Caki2 (cell line): ENCODE measurements at places on chromosomes 3 and 15.
A peak's percentile ranks its signal among the peaks of the same experiment; 100 is the strongest.

DNA sequence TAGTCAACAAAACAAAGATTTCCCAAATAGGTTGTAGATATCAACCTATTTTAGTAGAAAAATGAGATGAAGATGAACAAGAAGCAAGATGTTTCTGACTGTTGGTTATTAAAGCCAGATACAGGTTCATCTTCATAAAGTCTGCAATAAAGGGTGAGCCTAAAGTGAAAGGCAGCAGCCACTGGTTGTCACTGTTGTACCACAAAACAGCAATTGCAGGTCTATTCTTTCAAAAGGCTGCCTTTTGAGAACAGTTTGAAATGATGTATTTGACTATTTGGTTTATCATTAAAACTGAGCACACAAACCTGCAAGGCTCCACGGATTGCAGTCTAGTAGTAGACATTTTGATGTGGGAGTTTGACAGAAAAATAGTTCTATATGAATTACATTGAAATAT, 543.4 kb downstream of the GBE1 start:
- peak; percentile 24 for DNase-seq

GRCh38 chr3:27487383-27487782, 3.2 kb upstream of the SLC4A7 start:
- DNase-seq = no peak

GRCh38 chr3:188060264-188060835, 93.6 kb upstream of the LPP start:
- no peak for DNase-seq

- DNase-seq = no peak
These were observed 2.7 kb downstream of the MGLL start for GRCh38 chr3:127819656-127820055.

DNA sequence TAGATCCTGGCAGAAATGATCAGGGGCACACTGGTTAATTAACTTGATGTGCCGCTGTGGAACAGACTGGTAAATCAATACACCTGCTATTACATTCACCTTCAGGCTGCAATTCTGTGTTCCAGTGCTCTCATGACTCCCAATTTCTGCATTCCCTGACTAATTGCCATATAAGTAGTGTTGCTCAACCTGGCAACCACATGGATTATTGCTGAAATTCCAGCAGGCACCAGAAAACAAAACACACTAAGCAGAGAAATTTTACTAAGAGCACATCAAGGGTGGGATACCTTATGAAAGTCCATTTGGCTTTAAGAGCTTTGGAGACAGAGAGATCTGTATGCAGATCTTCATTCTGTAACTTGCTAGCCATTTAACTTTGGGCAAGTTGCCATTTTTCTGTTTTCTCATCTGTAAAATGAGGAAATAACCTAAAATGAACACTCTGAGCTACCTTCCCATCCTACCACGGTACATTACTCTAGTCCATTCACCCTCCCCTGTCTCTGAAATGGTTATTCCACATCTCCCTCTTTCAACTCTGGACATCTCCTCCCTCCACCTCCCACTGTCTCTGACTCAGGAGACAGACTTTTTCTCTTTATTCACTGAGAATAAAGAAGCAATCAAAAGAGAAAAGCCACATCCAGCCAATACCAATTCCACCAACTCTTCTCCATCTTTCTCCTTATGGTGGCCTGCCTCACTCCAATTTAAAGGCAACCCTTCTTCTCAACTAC, 54.6 kb downstream of the STAC start:
- DNase-seq = peak; percentile 3

GRCh38 chr15:25783607-25784540, 79.3 kb downstream of the ATP10A start:
- no peak for DNase-seq

DNA sequence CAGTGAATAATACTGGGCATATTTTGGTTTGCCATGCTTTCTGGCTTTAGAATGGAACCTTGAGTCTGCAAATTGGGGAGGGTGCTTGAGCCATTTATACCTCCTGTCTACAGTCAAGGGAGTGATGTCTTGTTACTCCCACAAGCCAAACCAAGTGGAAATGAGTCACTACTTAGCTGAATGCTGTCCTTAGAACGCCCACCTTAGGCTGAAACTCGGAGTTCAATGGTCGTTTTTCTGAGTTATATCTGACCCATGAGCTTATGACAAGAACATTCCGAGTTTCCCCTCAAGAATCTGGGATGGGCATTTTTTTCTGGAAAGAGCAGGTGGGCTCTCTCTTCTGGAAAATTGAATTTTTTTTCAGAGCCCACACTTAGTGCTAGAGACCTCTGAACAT, 17.4 kb upstream of the CLDN18 start:
- no peak for DNase-seq

DNA sequence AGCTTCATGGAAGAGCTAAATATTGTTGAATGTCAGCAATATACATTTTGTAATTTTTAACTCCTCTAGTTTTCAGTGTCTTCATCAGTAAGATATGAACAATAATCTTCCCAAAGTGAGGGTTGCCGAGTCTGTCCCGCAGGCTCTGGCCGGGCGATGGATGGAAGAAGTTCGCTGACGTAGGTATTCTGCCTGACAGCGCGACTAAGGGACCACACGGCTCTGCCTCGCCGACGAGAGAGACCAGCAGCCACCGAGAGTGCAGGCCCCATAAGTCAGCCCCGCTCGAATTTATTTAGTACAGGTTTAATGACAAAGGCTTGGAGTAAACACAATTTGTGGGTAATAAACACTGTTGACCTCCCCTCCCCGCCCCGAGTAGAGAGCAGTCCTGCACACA, 427.4 kb upstream of the NECTIN3 start:
- DNase-seq = no peak

DNA sequence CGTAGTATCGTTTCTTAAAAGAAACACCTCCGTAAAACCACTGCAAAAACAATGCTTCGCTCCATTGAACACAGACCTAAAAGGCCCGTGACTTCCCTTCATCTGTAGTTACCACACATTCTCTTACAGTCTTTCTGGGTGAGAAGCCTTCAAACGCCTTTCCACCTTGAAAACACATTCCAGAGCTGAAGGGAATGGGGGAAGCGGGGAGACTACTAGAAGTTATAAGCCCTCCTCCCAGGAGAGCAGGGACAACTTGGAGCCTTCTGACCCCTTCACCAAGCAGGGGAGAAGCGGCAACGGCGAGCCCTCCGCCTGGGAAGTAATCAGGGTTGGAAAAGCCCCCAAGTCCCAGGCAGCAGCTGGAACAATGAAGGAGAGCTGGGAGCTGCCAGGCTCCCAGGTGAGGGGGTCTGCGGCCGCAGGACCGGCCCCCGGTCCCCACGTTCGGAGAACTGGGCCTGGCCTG, 461 bp downstream of the SECISBP2L start:
- DNase-seq = peak; percentile 59

- peak; percentile 52 for DNase-seq
These were observed at the start of gene RAB27A for GRCh38 chr15:55289746-55290527. Gene RAB27A, minus strand, starts transcription at chr15:55289813. Its CDS starts 54,879 bp downstream, at chr15:55234934.

DNA sequence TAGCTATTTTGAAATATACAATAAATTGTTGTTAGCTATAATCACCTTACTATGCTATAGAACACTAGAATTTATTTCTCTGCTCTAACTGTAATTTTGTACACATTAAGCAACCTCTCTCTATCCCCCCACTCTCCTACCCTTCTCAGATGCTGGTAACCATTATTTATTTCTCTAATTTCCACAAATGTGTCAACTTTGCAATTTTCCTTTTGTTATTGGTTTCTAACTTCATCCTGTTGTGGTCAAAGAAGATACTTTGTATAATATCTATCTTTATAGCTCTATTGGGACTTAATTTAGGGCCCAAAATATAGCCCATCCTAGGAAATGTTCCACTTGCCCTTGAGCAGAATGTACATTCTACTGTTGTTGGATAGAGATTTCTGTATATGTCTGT, 229.3 kb downstream of the SATB1 start:
- no peak for DNase-seq

DNA sequence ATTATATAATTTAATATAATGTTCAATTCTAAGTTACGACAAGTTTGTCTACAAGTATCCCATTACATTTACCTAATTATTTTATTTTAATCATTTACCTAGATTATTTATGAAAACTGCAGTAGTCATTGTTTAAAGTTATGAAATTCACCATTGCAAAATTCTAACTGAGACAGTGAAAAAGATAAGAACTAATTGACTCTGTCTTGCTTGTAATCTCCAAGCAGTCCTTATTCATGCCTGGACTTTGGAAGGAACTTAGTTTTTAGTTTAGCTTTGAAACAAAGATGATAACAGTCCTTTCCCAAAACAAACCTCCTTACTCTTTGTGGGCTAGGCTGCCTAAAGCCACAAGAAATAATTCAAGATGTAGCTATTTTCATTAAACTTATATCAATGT, 165.0 kb downstream of the SUCNR1 start:
- DNase-seq = no peak

- DNase-seq = peak; percentile 77
These were observed 41.4 kb downstream of the C3orf85 start for GRCh38 chr3:109177908-109178307.

DNA sequence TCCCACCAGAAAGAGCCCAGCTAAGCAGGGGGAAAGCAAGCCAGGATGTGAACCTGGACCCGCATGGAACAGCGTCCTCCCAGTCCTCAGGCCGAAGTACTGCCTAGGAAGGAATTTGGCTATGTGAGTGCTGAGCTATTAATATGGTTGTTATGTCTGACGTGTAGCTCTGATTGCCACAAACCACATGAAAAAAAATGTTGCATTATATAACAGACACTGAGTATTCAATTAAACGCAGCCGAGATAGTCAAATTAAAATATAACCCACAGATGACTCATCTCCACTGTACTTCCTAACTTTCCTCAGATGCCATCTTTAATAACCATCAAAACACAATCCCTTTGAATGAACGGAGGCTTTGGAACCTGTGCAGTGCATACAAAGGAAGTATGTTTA, 111.1 kb downstream of the GABRB3 start:
- DNase-seq = peak; percentile 4

DNA sequence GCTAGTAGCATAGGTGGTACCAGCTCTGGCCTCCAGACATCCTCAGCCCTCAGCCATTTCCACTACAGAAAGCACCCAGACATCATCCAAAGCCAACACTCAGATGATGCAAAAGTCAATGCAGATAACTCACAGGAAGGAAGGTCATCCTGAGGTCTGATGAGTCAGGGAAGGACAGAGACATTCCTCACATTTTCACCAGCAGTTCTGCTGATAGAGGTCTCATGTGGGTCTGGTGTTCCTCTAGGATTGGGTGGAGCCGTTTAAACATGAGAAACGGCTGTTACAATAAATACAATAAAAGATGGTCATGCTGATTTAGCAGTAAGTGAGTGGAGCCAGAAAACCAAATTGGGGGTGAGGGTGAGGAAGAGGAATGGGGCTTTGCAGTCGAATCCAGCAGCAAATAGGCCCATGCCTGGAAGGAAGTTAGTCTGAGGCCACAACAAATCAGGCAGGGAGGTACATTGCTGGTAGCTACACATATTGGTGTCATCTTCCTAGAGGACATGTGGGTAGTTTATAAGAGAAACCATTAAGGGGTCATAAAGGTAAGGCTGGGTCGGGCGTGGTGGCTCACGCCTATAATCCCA, 33.3 kb upstream of the FLNB start:
- DNase-seq = peak; percentile 98

- no peak for DNase-seq
These were observed 200.7 kb downstream of the RPLP1 start for GRCh38 chr15:69653306-69653705.

GRCh38 chr3:13494463-13495350, 14.6 kb downstream of the HDAC11 start:
- DNase-seq = no peak
